Kasumi-1 (cell line): ENCODE measurements at places on chromosomes 7 and 10.

GRCh38 chr10:5460468-5461202, 38.7 kb downstream of the CALML5 start:
- DNase-seq, result no peak

DNA sequence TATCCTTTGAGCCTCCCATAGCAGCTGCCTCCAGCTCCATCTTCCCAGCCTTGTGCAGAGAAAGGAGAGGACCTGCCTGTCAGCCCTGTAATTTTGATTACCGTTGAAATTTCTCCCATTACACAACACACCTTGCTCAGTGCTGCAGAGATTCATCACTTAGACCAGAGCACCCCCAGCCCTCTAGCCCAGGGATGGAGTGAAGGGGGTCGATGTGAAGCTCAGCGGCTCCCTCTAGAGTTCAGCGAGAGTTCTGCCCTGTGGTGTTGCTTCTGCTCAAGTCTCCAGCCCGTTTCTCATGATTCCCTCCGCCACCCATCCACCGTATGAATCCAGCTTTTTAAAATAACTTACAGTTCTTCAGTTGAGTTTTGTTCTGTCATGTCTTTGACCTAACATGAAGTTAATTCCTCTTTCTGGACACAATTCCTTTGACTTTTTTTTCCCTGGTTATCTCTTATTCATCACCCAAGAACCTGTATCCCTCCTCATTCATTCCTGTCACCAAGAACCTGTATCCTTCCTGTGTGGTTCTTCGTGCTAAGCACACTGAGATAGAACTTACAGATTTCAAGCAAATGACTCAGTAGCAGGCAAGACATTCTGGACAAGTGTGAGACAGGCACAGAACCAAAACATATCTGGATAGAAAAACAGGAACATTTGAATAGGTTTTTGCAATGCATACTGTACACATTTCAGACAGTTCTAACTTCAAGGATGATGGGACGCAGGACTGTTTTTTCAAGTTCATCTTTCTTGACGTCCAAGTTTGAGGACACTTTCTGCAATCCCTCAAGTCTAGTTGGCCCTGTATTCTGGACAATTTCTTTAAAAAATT, 35.0 kb upstream of the ZNF32 start:
- peak; percentile 70 for DNase-seq

- DNase-seq, result no peak
Measured at GRCh38 chr7:129385598-129385997, 48.6 kb upstream of the STRIP2 start.

- no peak for DNase-seq
Measured at GRCh38 chr7:12648704-12649261, 38.6 kb upstream of the ARL4A start.

GRCh38 chr10:108862676-108863350, 1060.5 kb downstream of the XPNPEP1 start:
- no peak for DNase-seq

- DNase-seq, result no peak
Measured at GRCh38 chr7:155800741-155801267, 11.5 kb downstream of the SHH start.

DNA sequence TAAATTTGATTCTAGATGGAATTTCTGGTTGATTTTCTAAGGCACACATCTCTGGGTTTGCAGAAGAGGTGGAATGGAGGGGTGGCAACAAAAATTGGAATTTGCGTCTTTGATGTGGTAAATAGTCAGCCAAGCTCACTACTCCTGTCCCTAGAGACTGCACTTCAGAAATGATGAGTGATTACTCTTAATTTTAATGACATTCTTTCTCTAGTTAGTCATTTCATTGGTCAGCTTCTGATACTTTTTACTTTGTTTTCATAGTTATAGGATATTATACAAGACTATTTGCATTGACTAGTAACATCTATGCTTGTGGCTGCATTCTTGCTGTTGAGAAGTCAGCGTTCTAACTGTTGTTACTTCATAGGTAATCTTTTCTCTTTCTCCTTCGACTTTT, 658.3 kb downstream of the SUGCT start:
- DNase-seq, result no peak

GRCh38 chr10:73916761-73917470, 6.0 kb downstream of the PLAU start:
- DNase-seq, result no peak

- no peak for DNase-seq
Measured at GRCh38 chr7:42567051-42567450, 330.0 kb upstream of the GLI3 start.

DNA sequence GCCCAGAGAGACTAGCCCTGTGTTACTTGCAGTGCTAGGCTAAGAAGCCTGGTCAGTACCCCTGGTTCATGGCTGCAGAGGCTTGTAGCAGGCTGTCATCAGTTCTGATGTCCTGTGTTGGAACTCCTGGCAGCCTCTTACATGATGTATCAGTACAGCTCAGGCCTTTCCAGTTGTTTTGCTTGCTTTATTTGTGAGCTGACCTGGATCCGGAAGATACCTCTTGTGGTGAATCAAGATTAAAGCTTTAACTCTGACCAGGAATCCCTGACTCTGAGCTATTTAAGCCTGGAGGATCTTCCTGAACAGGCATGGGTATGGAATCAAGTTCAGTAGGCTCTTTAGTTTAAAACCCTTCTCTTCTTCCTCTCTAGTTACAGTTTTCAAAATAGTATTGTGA, 4.4 kb downstream of the STARD3NL start:
- no peak for DNase-seq

- no peak for DNase-seq
Measured at GRCh38 chr7:12687718-12688171, 312 bp downstream of the ARL4A start.
